B cell (primary cell): ENCODE measurements at places on chromosomes 12 and 14.

GRCh38 chr14:29892327-29892726, 35.3 kb downstream of the PRKD1 start:
- DNase-seq = no peak

GRCh38 chr12:25716842-25717241, 163.8 kb upstream of the LMNTD1 start:
- DNase-seq = no peak

GRCh38 chr12:132154341-132154761, 10.1 kb downstream of the NOC4L start:
- DNase-seq = no peak

DNA sequence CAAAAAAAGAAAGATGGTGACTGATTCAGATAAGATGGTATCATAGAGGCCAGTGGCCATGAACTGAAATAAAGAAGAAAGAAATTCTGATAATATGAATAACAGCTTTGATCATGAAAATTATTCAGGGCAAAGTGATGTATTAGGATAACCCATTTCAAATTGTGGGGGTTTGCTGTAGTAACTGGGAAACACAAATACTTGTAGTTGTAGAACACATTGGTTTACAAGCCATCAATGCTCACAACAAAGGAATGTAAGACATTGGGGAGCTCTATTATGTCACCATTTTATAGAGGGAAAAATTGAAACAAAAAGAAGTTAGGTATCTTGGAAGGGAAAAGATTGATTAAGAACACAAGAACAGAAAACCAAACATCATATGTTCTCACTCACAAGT, 140.4 kb upstream of the FRMD6 start:
- DNase-seq = no peak

GRCh38 chr12:110856542-110856941, 9.8 kb downstream of the CCDC63 start:
- DNase-seq = no peak

- no peak for DNase-seq
These were observed 44.5 kb downstream of the ACACB start for GRCh38 chr12:109160873-109161272.

- no peak for DNase-seq
These were observed 58.2 kb downstream of the GALNT9 start for GRCh38 chr12:132270969-132271754.

DNA sequence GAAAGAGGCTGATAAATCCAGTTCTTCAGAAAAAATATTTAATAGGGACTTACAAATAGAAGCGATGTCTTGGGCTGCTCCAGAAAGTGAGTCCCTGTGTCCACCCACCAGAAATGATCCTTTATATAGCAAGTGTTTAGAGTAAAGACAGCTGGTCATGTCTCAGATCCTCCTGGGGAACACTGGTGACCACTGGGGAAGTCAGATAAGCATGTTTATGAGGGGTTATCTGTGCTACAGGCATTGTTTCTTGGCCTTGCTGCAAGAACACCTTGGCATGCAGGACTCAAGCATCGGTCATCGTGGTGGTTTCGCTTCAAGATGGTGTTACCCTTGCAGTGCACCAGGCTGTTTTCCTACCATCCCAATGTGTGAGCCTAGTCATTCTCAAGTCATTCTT, 27.2 kb downstream of the CPM start:
- no peak for DNase-seq

- DNase-seq = no peak
These were observed 353.7 kb downstream of the LRIG3 start for GRCh38 chr12:58566599-58566998.

GRCh38 chr12:113427882-113428281, 5.7 kb downstream of the SDSL start:
- no peak for DNase-seq

DNA sequence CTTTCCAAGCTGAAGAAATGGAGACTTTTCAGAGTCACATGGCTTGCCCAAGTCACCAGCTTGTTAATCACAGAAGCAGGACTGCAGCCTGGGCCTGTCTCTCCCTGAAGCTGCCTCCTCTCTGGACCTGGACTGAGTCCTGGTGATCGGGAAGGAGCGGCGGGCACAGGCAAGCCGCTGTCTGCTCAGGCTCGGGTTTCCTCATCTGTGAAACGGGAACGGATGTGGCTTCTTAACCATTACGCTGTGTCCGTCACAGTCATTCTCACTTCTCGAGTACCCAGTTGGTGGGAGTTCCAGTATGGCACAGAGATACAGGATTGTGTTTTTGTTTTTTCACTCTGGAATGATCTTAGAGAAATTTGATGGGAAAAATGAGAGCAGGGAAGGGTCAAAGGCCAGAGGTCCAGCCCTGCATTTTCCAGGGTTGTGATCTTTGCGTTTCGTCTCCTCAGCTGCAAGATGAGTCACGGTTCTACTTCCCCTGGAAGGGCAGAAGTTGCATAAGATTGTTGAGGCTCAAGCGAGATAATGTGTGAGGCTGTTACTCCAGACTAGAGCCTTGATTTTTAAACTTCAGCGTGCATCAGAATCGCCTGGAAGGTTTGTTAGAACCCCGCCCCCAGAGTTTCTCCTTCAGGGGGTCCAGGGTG, 7.6 kb upstream of the LRTM2 start:
- no peak for DNase-seq

GRCh38 chr14:73198253-73198652, 39.1 kb upstream of the PAPLN start:
- no peak for DNase-seq

GRCh38 chr14:60349663-60350365, 100.8 kb downstream of the PPM1A start:
- DNase-seq = peak; percentile 55

GRCh38 chr14:101019990-101020710, 116.6 kb upstream of the RTL1 start:
- no peak for DNase-seq

DNA sequence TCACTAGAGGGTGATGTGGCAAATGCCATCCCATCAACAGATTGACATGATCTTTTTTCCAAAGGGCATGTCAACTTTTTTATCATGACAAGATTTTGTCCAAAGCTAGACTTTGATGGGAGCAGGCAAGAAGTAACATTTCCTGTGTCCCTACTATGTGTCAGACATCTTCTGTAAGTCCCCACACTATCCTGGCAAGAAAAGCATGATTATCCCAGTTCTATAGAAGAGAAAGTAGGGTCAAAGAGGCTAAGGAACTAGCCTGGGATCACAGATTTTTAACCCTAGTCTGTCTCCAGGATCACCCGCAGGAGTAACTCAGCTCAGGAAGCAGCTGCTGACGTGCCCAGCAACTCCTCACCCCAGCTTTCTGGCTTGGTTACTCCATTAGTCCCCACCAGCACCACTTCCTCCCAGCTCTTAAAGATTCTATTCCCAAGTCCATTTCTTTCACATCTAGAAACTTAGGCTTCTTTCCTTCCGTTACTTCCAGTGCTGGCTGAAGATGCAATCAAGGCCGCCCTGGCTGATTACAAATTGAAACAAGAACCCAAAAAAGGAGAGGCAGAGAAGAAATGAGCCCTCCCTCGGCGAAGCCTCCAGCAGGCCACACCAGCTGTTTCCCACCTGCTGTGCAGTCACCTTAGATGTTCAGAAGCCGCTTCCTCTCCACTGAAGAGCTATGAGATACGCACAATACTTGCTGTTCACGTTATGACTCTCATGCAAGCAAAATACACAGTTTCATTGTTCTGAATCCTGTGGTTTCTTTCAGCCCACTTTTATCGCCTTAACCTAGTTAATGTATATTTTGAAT, 6.2 kb downstream of the ISCU start:
- DNase-seq = peak; percentile 74

DNA sequence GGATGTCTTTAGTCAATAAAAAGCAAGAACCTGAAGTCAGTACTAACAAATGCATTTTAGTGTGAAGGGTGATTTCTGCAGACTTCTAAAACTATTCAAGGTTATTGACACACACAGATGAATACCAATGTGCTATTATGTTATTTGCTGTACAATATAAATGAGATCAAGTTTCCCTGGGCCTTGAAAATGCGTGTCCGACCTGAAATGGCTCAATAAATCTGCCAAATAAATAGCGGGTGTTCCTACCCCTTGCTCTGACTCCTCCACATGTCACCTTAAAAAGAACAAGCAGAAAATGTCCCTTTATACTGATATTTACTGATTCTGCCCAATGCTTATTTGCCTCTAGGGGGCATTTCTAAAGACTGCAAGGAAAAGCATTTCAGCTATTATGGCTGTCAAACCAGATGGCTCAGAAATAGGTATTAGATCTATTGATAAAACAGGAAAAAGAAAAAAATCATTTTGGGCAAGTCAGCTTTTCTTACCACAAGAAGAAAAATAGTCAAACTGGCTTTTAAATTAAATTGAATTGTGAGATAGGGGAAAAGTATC, 367.3 kb upstream of the KITLG start:
- no peak for DNase-seq

GRCh38 chr14:76525106-76525821, 149.3 kb downstream of the ESRRB start:
- DNase-seq = no peak

DNA sequence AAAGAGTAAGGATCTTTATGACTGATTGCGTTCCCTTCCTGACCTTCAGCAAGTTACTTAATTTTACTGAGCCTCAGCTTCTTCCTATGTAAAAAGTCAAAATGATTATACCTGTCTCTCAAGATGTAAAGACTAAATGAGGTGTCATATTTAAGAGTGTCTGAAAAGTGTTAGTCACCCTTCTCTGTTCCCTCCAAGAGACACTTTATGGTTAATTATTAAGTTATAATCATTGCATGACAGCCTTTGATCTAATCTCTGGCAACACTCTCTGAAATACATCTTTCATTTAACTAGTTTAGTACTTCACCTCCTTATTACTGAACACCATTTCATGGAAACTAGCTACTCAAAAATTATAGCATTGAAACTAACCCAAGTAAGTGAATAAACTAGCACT, 54.8 kb downstream of the BMAL2 start:
- DNase-seq = no peak
